CD4-positive, alpha-beta T cell treated with Interleukin-6 at 100 ng/mL for 8 hours (primary cell): ENCODE measurements at places on chromosomes 16 and 17.
A peak's percentile ranks its signal among the peaks of the same experiment; 100 is the strongest.

DNA sequence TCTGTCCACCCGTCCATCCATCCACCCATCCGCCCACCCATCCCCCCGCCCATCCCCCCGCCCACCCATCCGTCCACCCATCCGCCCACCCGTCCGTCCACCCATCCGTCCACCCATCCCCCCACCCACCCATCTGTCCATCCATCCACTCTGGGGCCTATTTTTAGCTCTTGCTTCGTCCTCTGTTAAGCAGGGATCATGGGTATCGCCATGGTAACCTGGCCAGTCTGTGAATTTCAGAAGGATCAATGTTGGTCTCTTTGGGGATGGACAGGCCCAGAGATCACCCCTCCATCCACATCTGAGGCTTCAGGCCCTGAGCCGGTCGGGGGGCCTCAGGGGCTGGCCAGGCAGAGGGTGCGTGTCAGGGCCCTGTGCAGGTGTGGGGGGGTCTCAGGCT lies 15.2 kb upstream of the DPEP1 start:
- no peak for DNase-seq

GRCh38 chr17:62692721-62693431 lies 65.4 kb downstream of the MRC2 start:
- DNase-seq = no peak

GRCh38 chr16:53789137-53789536 lies 85.2 kb downstream of the FTO start:
- no peak for DNase-seq

- no peak for DNase-seq
These were observed 140.5 kb downstream of the CACNG3 start for GRCh38 chr16:24396350-24397271.

- no peak for DNase-seq
These were observed 826 bp downstream of the LYZL6 start for GRCh38 chr17:35942588-35943186.

GRCh38 chr17:73028299-73028755 lies 64.2 kb downstream of the SLC39A11 start:
- no peak for DNase-seq

DNA sequence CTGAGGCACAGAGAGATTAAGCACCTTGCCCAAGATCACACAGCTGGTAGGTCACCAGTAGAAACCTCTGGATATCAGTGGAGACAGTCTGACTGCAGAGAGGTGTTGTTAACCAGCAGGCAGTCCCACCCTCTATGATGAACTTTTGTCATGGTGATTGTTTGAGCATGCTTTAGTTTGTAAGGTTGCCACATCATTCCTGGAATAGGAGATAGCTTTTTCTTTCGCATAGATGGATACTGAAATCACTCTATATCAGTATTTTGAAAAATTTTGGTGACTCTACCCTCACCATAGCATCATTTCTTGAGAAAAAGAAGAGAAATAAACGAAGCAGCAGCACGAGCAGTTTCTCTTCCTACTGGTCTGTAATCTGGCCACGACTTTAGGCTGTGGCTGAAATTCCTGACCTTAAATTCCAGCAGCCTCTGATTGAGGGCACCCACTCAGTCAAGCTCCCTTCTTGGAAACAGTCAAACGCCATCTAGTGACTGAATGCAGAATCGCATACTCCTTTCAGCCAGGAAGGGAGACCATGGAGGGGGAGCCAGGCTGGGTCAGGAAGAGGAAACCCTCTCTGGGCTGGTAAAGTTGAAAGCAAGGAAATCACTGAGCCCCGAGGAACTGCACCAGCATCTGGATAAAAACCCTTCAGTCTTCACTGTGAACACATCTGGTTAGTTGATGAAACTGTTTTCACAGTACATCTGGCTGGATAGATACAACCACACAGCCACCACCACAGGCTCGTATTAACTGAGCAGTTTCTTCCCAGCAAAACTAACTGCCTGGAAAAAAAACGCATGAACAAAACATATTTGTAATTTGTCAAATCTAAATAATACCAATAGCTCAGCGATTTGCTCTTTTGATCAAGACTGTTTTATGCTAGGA lies 108.5 kb upstream of the XYLT1 start:
- DNase-seq = peak; percentile 57

DNA sequence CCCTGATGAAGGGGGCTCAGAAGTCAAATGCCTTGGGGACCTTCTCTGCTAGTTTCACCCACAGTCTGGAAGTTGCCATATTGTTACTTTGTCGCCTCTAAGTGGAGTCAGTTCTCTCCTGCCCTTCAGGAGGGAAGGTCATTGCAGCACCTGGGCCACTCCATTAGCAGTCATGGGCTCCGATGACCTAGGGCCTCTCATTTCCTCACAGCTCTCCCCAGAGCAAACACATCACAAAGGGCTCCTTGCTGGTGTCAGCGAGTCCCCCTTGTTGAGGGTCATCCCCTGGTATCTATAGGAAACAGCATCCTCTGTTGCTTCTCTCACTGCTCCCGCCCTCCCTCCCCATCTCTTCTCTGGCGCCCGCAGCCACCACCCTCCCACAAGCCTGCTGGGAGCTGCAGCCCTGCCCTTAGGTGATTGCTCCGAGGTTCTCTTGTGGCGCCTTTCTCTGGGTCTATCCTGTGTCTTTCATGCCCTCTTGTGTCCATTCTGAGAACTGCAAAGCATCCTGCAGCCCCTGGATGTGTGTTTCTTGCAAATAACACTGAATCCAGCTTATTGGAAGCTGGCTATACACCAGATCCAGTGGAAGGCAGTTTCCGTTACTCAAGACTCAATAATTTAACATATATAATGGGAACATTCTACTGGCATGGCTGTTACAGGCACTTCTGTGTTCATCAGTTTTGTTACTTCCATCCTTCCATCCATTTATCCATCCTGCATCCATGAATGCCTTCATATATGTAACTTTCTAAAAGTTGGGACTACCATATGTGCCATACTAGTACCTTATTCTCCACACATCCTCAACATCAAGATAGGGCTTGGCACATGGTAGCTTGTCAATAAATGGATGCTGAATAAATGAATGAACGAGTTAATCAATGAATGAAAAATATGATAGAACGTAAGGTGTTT lies 21.2 kb downstream of the PDILT start:
- DNase-seq = peak; percentile 13

GRCh38 chr16:79169239-79169638 lies 431.3 kb downstream of the MAF start:
- DNase-seq = no peak
